ENCODE measurements at places on chromosomes 1 and 21.

GRCh38 chr21:42465803-42466127, 30.3 kb downstream of the RSPH1 start:
- DNase-seq, result no peak

GRCh38 chr1:160006312-160006940, 25.4 kb downstream of the PIGM start:
- peak; percentile 83 for DNase-seq

DNA sequence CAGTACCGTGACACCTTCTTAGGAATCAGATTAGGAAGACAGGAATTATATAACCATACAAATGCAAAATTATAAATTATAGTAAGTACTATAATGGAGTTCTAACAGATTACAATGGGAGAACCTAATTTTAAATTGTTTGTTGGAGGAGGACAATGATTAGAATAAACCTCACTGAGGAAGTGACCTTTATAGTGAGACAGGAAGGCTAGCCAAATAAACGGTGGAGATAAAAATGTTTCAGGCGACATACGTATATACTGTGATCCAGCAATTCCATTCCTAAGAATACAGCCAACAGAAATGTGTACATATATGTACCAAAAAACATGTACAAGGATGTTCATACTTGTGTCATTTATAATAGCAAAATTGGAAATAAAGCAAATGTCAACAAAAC, 15.2 kb downstream of the SYNJ1 start:
- no peak for DNase-seq

DNA sequence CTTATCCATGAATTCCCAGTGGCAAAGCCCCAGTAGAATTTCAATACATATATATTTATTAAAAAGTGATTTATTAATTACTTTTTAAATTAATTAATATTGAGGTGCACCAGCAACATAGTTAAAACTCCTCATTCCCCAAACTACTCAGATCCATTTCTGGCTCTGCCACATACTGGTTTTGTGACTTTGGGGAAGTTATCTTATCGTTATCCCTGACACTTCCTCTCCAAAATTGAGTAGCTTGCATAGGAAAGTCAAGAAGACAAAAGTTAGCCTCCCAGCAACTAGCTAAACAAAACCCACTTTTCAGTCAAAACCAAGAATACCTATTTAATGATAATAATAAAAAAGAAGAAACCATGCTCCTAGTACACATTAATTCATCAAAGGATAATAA, 35.9 kb downstream of the TCP10L start:
- DNase-seq, result no peak

DNA sequence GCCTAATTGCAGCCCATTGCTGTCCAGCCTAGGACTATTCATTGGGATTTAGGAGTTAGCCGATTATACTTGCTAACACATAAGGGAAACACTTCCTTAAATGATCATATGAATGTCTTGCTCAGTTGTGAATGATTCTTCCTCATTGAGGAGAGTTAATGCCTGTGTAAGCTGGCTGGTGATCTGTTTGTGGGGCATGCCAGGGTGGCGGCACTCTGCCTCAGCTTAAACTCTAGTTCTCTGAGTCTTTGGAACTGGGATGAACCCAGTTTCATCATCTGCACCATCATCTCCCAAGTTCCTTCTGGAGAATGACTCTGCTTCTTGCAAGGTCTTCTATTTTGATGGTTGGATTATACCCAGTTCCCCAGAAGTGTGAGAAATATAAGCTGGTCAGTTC, 23.9 kb upstream of the SLAMF6 start:
- DNase-seq, result no peak

GRCh38 chr1:55041613-55042012, 2.3 kb downstream of the PCSK9 start:
- DNase-seq, result no peak

DNA sequence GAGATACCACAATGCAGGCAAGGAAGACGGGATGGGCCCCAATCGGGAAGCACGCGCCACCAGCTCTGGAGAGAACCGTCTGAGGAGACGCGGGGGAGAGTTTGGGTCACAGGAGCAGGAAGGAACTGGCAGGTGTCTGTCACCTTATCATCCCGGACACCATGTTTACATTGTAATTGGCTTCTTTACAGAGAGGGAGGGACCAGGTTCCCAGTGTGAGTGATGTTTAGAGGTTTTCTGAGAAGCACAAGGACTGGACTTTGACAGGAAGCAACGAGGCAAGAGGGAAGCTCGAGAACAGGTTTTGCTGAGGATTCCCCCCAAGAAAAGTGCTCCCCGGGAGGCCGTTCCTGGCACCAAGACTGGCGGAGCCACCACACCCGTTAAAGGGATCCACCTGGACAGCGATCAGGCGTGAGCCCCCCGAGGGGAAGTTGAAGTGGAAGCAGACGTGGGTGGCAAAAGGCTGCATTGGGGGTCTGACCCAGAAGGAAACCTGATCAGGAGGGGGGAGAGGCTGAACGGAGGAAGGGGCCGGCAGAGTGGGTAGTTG, 957 bp downstream of the EPS15 start:
- peak; percentile 56 for DNase-seq

DNA sequence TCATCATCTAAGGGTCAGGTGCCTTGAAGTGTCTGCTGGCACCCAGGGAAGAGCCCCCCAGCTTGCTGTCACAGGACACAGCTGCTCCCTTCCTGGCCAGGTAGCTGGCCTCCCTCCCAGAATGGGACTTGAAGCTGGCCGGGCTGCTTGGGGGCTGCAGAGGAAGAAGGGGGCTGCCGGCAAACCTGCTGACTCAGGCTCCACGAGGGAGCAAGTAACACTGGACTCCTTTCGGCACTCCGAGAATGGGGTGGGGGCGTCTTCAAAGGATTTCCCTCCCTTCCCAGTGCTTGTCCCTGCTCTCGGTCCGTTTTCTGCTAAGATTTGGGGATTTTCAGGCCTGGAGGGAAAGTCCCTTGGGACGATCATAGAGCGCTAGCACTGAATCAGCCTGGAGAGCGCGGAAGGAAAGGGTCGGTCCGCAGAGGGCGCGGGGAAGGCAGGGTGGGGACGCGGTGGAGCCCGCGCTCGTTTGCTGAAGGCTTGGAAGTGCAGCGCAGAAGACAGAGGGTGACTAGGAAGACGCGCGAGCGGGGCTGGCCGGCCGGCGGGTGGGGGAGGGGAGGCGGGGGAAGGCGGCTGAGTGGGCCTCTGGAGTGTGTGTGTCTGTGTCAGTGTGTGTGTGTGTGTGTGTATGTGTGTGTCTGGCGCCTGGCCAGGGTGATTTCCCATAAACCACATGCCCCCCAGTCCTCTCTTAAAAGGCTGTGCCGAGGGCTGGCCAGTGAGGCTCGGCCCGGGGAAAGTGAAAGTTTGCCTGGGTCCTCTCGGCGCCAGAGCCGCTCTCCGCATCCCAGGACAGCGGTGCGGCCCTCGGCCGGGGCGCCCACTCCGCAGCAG, at the start of gene CSF1:
Gene CSF1 (plus strand): TSS at position 727 of the 840 bp plus-strand sequence. CDS start 175 bp downstream, outside the sequence.
- peak; percentile 91 for DNase-seq

DNA sequence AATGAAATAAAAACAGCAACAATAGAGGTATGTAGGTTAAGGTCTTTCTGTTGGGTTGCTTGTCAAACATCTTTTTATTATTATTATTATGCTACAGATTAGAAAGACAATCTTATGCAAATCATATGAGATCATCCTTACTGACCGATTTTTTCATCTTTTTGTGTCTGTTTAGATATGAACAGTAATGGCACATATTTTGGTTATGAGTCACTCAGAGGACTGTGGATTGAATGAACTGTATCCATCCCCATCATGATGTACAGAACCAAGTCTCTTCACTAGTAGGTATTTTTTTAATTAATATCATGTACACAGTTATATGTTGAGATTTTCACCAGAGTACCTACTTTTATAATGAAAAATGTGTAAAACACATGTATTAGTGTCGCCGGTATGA, 159.1 kb downstream of the CHRM3 start:
- no peak for DNase-seq

Data from H7 (cell line).